ENCODE measurements at places on chromosomes 6 and 20.
A peak's percentile ranks its signal among the peaks of the same experiment; 100 is the strongest.

- no peak for DNase-seq
These were observed 91.5 kb downstream of the PACRG start for GRCh38 chr6:162819284-162819683.

DNA sequence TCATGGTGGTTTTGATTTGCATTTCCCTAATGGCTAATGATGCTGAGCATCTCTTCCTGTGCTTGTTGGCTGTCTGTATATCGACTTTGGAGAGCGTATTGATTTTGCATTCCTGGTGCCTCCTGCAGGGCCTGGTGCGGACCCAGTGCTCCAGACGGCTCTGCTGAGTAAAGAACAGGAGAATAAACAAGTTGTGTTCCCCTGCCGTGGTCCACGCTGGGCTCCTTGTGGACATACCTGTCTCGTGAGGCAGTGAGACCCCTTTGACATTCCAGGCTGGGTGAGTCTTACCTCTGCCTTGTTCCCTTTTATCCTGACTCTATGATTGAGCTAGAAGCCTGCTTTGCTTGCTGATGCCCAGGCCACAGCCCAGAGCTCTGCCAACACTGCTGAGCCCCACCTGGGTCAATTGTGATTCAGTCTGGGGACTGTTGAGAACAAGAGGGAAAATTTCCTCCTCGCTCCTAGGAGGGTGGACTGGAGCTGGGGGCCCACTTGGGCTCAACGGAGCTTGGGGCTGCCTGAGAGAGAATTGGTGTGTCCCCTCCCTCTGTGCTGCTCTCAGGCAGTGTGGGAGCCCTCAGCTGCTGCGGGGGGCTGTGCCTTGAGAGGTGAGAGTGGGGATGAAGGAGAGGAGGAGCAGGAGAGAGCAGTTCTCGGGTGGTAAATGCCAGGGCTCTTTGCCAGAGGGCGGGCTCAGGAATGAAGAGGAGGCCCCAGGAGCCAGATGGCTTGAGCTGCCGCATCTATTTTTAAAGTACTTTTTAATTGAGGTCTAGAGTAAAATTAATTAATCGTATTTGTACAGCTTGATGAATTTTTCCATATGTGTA, 43.7 kb upstream of the PMEPA1 start:
- no peak for DNase-seq

- DNase-seq = no peak
These were observed 93.0 kb downstream of the HUS1B start for GRCh38 chr6:563863-564262.

- no peak for DNase-seq
These were observed 67.3 kb downstream of the PPP1R3G start for GRCh38 chr6:5152460-5152859.

- no peak for DNase-seq
These were observed 278.3 kb upstream of the SGK1 start for GRCh38 chr6:134596191-134596590.

GRCh38 chr20:4320291-4320690, 304.9 kb upstream of the RNF24 start:
- DNase-seq = peak; percentile 29

- DNase-seq = no peak
These were observed 532.6 kb downstream of the CBLN4 start for GRCh38 chr20:55472704-55473103.

GRCh38 chr20:18543216-18543615, 24.0 kb upstream of the SMIM26 start:
- DNase-seq = no peak

- no peak for DNase-seq
These were observed 793.9 kb upstream of the EPHA7 start for GRCh38 chr6:94213226-94213625.

DNA sequence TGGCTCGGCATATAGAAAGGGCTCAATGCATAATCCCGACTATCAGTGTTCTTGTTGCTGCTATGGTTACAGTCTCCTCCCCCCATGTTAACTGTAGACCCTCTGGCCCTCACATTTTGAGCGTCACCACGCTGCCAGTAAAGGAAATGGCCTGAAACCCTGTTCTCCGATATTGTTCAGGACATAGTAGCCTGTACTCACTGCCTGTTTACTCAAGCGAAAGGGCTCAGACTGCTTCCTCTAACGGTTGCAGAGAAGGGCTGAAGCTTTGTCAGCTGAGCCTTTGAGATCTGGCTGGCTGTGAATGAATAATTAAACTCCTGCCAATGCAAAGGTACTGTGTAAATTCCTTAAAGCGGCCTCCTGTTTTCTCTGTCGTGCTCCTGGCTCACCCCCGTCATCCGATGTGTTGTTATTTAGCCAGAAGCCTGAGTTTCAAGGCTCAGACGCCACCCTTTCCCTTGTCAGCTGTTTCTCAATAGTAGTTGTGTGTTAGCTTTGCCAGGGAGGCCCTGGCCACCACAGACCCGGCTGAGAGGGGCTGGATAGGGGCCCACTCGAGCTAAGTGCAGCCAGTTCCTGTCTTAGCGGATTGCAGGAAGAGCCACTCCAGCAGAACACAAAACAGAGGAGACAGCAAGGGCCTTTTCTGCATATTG, 31.2 kb upstream of the RALGAPA2 start:
- DNase-seq = no peak

- no peak for DNase-seq
These were observed 114.7 kb upstream of the ZNF217 start for GRCh38 chr20:53708129-53708968.

DNA sequence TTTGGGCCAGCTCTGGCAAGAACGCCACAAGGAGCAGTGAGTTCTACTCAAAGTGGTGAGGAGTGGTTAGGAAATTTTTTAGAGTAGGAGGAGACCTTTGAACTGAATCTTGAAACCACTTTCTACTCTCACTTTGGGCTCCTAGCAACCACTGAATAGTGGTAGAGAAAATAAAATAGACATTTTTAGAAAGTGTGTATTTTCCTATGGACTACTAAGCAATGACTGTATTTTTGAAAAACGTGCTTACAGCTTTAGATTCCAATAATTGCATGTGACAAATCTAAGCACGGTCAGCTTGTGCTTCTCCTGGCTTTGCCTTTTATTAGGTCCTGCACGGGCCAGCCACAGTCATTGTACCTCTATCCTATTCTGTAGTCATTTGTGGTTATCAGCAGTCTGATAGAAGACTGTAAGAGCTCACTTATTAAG, 8.7 kb upstream of the IFNGR1 start:
- DNase-seq = no peak

DNA sequence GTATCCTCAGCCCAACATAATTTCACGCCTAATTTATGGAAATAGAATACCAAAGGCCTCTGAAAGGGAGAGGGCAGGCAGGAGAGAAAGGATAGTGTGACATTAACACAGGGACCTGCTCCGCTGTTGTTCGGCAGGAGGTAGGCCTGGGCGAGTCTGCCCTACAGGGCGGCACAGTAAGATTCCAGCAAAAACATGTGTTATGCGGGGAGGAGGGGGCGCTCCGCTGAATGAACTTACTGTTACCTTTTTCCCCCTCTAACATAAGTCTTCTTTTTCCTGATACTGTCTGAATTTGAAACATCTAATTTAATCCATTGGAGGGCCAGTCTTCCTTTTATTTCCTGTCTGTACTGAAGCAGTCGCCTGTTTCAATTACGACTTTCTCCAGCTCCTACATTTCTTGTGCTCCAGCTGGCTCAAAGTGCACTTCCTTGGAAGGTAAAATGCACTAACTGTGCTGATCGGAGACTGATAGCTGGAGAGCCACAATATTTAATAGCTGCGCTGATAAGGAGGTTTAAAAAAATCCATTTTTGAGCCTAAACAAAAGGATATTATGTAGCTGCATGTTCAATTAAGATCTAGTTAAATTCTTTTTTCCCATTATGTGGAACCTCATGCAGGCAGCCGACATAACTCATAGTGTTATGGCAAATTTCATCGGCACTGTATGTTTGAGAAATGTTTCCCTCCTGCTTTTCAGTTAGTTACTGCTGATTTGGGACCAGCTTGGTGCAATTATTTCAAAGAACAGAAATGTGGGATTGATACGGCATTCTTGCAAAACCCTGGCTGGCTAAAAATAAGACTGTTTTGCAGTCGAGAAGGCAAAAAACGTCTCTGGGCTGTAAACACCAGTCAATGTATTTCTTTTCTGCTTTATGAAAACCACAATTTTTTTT, 193.0 kb downstream of the FOXC1 start:
- no peak for DNase-seq

- DNase-seq = no peak
These were observed 1021.6 kb downstream of the EYS start for GRCh38 chr6:64685401-64685800.

DNA sequence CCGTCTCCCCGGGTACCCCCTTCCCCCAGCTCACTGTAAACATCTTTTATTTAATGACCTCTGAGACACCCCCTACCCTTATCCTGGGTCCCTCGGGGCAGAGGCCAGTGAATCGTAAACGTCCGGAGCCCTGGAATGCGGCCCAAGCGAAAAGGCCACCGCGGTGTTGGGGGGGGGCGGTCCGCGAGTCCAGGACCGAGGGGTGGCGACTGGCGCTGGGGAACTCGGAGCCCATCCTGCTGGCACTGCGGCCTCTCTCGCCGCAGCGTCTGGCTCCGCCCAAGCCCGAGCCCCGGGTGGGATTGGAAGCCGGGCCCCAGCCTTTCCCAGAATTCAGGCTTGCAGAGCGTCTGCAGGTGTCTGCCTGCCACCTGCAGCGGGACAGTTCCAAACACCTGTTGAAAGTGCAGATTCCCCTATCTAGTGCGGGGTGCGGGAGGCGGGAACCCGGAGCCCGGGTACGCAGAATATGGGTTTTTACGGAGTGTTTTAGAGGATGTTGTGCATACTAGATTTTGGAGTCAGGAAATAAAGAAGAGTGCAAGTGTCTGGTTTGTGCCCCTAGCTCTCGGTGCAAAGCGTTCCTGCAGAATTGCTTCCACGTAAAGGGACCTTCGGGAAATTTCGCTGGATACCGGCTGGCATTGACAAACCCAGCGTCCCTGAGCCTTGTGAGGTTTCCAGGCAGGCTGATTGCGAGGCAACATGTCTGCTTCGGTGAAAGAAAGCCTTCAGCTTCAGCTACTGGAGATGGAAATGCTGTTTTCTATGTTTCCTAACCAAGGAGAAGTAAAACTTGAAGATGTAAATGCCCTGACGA, 800 bp downstream of the RWDD2A start:
- DNase-seq = no peak

DNA sequence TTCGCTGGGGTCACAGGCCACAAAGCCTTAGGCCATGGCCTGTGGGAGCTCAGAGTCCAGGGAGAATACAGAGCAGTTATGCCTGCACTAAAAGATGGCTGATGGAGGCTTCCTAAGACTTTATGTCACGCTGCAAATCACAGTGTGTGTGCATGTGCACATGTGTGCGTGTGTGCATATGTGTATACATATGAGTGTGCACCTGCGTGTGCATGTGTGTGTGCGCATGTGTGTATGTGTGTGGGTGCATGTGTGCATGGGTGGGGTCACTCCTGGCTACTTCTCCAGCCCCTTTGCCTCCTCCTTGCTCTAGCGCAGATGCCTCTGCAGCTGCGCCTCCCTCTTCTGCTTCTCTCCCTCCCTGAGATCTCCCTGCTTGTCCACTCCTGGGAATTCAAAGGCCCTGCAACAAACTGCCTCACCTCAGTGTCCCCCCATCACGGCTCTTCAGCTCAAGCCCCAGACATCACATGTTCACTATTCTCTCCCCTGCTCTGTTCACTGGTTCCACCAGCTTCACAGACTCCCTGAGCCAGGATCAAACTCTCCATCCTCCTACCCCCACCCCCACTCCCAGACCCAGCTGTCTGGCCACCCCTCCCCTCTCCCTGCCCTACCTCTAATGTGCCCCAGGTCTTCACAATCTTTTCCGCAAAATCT, 84.4 kb upstream of the NNAT start:
- DNase-seq = no peak

- DNase-seq = no peak
These were observed 47.9 kb upstream of the IL17A start for GRCh38 chr6:52138284-52138683.

- no peak for DNase-seq
These were observed 38.0 kb downstream of the SCP2D1 start for GRCh38 chr20:18851629-18852028.

- DNase-seq = no peak
These were observed 38.7 kb downstream of the CNKSR3 start for GRCh38 chr6:154471609-154472362.

GRCh38 chr6:37369321-37370201, 15.8 kb downstream of the RNF8 start:
- no peak for DNase-seq

DNA sequence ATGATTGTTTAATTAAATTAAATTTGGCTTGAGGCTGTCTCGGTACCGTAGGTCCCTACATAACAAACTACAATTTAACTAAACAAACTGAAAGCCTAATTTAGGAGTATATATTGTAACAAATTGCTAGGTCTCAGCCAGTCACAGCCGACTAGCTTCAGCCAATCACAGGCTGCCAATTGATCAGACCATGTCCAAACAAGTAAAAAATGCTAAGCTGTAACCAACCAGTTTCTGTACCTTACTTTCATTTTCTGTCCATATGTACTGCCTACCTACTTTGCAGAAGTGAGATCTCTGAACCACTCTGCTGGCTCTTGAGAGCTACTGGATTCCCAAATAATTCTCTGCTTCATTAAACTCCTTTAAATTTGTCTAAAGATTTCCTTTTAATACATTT, 648.0 kb upstream of the GJE1 start:
- DNase-seq = no peak

DNA sequence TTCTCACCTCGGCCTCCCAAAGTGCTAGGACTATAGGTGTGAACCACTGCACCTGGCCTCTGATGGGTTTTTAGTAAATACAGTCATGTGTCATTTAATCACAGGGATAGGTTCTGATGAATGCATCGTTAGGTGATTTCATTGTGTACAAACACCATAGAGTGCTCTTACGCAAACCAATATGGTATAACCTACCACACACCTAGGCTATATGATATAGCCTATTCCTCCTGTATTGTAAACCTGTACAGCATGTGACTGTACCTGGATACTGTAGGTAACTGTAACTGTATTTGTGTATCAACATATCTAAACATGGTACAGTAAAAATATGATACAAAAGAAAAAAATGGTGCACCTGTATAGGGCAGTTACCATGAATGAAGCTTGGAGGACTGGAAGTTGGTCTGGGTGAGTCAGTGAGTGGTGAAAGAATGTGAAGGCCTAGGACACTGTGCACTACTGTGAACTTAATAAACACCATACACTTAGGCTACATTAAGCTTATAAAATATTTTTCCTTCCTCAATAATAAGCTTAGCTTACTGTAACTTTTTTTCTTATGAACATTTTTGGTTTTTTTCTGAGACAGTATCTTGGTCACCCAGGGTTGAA, 10.0 kb downstream of the BICRAL start:
- no peak for DNase-seq

- no peak for DNase-seq
These were observed 78.9 kb upstream of the ISM1 start for GRCh38 chr20:13142143-13142542.

DNA sequence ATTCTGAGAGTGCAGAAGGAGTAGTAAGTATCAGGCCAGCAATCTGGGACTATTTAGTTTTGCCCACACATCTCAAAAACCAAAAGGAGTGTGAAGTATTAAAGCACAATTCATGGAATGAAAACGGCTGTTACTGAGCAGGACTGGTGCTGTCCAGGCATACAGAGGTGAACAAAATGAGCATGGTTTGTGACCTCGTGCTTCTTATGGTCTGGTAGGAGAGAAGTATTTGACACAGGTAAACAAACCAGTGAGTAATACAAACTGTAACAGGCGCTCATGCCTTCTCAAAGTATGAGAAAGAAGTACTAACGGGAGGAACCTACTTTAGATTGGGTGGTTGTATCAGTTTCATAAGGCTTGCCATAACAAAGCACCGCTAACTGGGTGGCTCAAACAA, 17.5 kb upstream of the NRN1 start:
- DNase-seq = no peak

- DNase-seq = no peak
These were observed 29.1 kb downstream of the AGPAT4 start for GRCh38 chr6:161244725-161245124.

- peak; percentile 37 for DNase-seq
These were observed at the start of gene NRM for GRCh38 chr6:30690403-30691207. Gene NRM (minus strand): TSS chr6:30690984. CDS start chr6:30690974, 10 bp downstream.
